ENCODE measurements at places on chromosomes 3 and 15. TPM values are rescaled to one million over a fixed set of nuclear protein-coding genes. Genes with fewer than 3 reads are reported as not detected.

The BFSP2 gene
- total RNA-seq = not detected

- H3K36me3 ChIP-seq = no peaks in the 10 kb centered on the region
- H3K27ac ChIP-seq = no peak overlapping the region
- no peak overlapping the region for H3K4me3 ChIP-seq
- H3K27me3 ChIP-seq = no peaks in the 10 kb centered on the region
- DNase-seq = no peak
- H3K4me1 ChIP-seq = peaks cover 3% of the 10 kb centered on the region
These were observed 9.6 kb upstream of the FOXP1 start for GRCh38 chr3:71593106-71593505.

GRCh38 chr3:114299421-114299820 is 5.6 kb downstream of the TIGIT start:
- H3K27ac ChIP-seq = no peak overlapping the region
- H3K4me3 ChIP-seq = no peak overlapping the region
- peaks cover 18% of the 10 kb centered on the region for H3K4me1 ChIP-seq
- H3K27me3 ChIP-seq = peaks cover 2% of the 10 kb centered on the region

DNA sequence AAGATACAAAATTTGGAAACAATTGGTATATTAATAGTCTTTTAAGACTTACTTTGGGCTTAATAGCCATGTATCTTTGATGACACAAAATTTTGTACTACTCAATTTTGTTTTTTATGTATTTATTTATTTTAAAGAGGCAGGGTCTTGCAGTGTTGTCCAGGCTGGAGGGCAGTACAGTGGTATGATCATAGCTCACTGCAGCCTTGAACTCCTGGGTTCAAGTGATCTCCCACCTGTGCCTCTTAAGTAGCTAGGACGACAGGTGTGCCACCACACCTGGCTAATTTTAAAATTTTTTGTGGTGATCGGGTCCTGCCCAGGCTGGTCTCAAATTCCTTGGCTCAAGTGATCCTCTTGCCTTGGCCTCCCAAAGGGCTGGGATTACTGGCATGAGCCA is 6.5 kb downstream of the SPRED1 start:
- H3K36me3 ChIP-seq = no peaks in the 10 kb centered on the region
- no peak overlapping the region for H3K4me3 ChIP-seq
- H3K4me1 ChIP-seq = peaks cover 5% of the 10 kb centered on the region
- DNase-seq = no peak
- H3K27ac ChIP-seq = no peak overlapping the region

GRCh38 chr3:129379582-129380358 is 48.7 kb downstream of the EFCAB12 start:
- no peaks in the 10 kb centered on the region for H3K27me3 ChIP-seq
- no peak overlapping the region for H3K27ac ChIP-seq
- DNase-seq = no peak
- H3K4me1 ChIP-seq = no peaks in the 10 kb centered on the region
- no peak overlapping the region for H3K4me3 ChIP-seq

DNA sequence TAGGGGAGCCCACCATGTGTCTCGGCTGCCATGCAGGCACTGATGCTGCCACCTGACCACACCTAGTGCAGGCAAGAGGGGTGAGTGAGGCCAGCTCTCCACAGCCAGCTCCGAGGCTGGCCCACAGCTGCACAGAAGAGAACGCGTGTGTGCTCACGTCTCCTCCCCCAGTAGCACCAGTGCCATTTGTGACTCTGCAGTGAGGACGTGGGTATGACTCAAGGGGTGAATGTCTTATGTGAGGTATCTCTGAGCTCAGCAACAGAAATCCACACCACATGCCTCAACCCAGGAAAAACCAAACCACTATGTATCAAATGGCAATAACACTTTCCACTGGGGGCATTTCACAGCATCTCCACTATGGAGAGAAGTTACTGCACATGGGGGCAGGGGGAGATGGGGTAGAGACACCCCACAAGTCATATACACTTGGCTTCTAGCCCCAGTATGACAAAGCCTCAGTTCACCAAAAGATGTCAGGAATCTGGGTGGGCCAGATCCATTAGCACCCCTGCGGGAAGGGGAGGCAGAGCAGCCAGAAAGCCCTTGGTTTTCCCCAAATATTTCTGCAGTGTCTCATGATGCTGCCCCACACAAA is 87.6 kb downstream of the LRIG1 start:
- no peaks in the 10 kb centered on the region for H3K27me3 ChIP-seq
- H3K4me1 ChIP-seq = peaks cover 17% of the 10 kb centered on the region
- H3K36me3 ChIP-seq = peaks cover 77% of the 10 kb centered on the region
- no peak overlapping the region for H3K4me3 ChIP-seq

The FBLN2 gene
- total RNA-seq = not detected

DNA sequence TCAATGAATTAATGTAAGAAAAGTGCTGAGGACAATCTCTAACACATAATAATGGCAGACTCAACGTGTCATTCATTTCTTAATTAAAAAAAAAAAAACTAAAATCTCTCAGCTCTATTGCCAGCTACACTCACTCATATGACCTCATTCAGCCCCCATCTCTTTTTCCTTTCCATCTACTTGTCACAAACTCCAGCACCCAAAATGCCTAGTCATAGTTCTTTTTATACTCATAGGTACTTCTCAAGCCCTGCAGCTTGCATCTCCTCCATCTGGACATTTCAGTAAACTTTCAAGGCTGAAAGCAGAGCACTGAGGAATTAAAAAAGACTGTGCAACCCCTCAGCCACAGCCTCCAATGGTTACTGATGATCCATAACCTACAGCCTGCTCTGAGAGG is 109.8 kb downstream of the PLCH1 start:
- no peak for DNase-seq
- no peak overlapping the region for H3K4me3 ChIP-seq
- no peaks in the 10 kb centered on the region for H3K4me1 ChIP-seq

The CCRL2 gene
- total RNA-seq = 1.6 TPM

DNA sequence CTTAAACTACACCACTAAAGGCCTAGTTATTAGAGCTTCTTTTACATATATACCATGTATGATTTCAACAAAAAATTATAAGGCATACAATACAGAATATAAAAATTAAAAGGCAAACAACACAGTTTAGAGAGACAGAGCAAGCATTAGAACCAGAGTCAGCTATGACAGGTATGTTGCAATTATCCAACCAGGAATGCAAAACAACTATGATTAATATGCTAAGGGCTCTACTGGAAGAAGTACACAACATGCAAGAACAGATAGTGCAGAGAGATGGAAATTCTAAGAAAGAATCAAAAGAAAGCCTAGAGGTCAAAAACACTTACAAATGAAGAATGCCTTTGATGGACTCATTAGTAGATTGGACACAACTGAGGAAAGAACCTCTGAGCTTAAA is 39.6 kb downstream of the CCDC54 start:
- peaks cover 13% of the 10 kb centered on the region for H3K4me1 ChIP-seq
- H3K27ac ChIP-seq = no peak overlapping the region
- no peak overlapping the region for H3K4me3 ChIP-seq
- H3K27me3 ChIP-seq = peaks cover 26% of the 10 kb centered on the region
- no peaks in the 10 kb centered on the region for H3K36me3 ChIP-seq
